ENCODE measurements at places on chromosomes 5 and 9.

DNA sequence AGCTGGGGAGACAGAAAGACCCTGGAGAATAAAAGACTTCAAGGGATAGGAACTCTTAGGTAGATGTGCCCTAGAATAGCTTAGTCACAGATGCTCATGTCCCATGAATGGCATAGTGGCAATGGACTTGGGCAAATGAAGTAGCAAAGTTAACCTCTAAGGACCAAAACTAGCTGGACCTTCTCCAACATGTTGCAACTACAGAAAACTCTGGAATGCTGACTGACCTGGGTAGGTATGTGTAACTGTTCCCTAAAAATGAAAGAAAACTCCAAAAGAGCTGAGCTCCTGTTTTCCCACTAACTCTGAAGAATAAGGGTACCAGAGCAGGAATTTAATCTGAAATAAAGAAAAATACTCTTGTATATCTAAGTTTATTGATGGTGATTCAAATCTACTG, 12.5 kb upstream of the LPAR1 start:
- no peak for DNase-seq

DNA sequence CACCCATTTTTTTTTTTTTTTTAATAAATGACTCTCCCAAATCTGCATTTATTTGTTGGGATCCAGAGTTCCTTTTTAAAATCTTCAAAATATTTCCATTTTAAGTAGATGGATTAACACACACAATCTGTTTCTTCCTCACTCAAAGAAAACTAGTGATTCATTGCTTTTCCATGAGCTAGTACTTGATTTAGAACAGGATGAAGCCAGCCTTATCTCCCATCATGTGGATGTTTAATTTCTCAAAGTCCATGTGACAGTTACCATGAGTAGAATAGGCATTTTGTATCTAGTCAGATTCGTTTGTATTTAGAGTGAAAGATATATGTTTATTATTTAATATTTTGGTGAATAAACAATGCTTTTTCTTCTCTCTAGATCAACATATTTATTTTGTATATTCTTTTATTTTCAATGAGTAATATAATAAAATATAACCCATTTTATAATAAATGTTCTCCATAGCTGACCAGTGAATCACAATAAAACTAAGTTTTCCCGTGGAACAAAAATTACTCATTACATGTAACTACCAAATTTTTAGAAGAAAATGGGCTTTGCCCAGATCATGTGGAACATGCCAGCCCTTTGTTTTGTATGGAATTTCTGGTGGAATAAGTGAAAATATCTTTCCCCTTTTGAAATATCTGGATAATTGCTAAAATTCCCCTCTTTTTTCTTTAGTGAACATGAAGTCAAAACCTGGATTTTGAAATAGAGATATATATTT, 54.9 kb upstream of the RPS23 start:
- DNase-seq = no peak

DNA sequence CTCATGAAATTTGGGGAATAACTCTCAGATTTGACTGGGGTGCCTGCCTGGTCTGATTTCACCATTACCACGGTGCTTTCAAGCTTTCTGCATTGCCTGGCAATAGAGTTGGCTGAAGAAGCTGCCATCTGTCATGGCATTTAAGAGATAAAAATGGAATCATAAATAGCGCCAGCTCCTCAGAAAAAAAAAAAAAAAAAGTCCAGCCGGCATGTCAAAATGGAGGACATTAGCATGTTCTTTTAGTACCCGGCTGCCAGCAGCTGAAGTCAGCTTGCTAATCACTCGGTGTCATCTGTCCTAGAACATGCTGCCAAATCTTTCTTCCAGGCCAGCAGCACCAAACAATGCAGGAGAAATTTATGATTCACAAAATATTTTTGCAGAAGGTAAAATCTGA, 57.7 kb upstream of the CER1 start:
- no peak for DNase-seq

DNA sequence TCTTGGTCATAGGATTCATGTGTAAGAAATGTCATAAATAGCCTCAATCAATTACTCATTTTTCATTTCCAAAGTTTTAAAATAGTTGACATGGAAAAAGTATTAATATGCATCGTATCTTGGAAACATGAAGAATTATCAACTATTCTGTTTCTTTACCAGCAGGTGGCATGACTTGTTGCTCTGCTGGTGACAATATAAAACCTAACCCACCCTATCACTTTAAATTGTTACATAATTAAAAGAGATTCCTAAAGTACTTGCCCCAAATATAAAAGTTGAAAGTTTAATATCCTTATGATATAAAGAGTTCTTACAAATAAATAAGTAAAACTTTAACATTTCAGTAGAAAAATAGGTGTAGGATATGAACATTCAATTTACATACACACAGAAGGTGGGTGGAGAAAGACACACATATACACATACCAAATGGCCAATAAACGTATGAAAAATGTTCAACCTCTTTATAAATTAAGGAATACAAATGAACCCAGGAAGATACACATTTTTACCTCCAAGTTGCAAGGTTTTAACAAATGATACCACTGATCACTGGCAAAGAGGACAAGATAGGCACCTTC, 30.6 kb downstream of the MAP1B start:
- no peak for DNase-seq

GRCh38 chr5:65535529-65535987, 27.4 kb downstream of the CENPK start:
- no peak for DNase-seq

GRCh38 chr9:860706-861105, 19.2 kb downstream of the DMRT1 start:
- no peak for DNase-seq

Measured in DMS79 treated with DMSO at 0.1 percent for 48 hours (cell line).